Anterior cingulate cortex (tissue), 58 donors: ENCODE measurements at places on chromosomes 1 and 21.
A peak's percentile ranks its signal among the peaks of the same experiment; 100 is the strongest.

- DNase-seq, result no peak
Observed at GRCh38 chr1:91510754-91511153, 10.1 kb downstream of the CDC7 start.

DNA sequence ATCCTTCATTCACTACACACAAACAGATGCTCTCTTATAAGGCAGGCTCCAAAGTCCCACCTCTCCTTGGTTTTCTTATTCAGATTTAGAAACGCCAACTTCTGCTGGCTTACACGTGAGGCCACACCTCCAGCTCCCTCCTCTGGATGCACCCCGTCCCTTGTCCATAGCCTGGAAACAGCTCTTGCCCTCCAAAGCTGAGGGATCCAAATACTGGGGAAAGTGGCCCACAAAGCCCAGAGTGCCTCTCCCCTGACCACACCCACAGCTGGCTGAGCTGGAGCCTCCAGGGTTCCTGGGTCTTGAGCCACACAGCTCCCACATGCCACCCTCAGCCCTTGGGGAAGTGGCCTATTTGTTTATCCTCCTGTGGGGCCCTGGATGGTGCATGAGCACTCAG is 4.5 kb downstream of the LAD1 start:
- DNase-seq, result no peak

DNA sequence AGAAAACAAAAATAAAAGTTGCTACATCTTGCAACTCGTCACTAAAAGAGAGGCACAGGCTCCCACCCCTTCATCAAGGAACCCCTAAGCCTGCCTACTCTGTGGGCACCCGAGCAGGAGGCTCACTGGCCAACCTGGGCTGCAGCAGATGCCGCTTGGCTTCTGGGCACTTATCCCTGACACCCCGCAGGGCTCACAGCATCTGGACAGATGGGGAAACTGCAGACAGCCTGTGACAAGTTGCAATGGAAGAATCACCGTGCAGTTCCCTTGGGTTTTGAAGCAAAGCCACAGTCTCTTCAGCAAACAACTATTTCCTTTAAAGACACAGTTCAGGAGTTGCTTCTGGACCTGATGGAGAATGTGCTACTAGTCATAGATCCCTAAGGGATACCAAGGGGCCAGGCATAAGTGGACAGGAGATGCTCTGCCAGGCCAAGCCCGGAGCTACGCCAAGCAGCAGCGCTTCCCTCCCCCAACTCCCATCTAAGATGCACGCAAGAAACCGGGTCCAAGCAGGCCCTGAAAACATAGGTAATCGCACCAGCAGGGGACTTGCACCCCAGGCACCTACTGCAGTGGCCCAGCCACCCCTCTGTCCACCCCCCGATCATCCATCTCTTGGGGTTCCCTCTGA is 170.6 kb downstream of the NPHP4 start:
- DNase-seq, result no peak

- DNase-seq, result no peak
Observed at GRCh38 chr1:38203441-38203840, 156.8 kb upstream of the POU3F1 start.

DNA sequence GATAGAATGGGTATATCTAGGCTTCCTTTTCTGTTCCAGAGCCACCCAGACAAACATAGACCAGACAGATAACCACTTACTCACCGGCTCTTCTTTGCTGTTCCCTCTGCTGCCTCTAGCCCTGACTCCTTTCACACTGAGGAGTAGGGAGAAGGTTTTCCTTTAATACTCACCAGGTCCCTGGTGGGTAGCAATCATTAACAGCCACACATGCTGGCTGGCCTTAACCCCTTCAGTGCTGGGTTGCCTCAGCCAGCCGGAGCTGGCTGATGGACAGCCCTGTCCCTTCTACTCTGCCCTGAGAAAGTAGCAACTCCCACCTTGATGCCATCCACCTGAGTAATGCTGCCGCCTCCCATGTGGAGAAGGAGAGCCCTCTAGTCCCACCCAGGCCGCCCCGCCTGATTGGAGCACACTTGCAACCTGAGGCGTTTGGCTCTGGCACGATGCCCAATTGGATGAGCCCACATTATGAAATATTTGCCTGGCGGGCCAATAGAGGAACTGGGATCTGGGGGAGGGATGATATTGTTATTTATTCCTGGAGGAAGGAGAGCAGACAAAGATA is 71.6 kb downstream of the PLEKHA6 start:
- no peak for DNase-seq

DNA sequence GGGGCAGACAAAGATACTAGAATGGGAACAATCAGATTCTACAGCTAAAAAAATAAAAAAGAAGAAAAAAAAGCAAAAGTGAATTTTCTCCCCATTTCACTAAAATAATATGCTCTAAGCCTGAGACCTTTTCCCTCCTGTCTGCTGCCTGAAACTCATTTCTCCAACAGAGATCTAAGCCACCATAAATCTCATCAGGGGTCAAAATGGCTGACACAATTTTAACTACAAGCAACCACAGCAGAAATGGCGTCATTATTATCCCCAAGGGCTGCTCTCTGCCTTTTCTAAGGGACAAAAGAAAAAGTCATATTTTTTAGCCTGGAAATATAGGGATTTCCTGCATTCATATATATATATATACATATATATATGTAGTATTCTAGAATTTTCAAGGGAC is 183.7 kb upstream of the CAMK1G start:
- DNase-seq, result no peak

DNA sequence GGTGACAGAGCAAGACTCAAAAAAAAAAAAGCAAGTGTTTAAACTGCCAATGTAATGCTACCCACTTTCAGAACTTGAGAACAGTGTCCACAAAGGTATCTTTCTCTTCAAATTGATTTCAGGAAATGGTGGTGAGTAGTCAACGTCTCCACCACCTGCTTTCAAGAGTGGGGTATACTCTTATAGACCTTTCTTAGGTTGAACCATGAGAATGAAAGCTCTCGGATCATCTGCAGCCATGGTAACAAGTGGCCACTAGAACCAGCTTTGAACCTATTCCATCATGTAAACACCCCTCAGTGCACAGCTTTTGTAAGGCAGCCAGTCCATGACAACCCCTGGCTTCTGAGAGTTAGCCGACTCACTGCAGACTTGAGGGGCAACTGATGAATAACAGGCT is 107.4 kb downstream of the NTPCR start:
- no peak for DNase-seq

DNA sequence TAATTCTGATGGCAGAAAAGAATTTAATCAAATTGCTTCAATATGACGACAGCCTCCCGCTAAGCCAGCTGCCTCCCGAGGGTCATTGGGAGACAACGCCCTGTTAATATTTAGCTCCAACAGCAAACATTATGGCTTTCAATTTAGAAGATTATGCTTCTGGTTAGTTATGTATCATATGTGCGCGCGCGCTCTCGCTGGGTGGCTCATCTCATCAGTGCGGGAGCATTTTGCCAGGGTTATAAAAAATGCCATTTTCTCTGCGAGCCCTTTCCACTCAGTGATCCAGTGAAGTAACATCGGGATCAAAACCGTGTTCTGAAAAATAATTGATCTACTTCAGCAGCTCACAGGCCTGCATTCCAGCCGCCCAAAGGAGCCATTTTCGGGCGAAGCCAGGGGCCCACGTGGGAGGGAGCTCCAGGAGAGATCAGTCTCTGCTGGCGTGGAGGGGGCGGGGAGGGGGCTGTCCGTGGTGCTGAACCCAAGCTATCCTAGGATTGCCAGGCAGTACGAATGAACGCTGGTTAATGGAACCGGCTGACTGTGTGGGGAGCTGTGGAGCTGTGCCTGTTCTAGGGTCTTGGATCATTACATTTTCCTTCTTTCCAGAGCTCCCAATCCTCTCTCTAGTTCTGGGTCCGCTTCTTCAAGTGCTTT is 219.1 kb upstream of the ZC3H12A start:
- peak; percentile 31 for DNase-seq

- DNase-seq, result no peak
Observed at GRCh38 chr1:151811181-151811580, 6.0 kb upstream of the LINGO4 start.

- DNase-seq, result no peak
Observed at GRCh38 chr1:156906206-156906906, 12.8 kb downstream of the PEAR1 start.

GRCh38 chr1:42735477-42736105 is 4.4 kb downstream of the CLDN19 start:
- no peak for DNase-seq

GRCh38 chr1:53693773-53694717 is 44.9 kb downstream of the GLIS1 start:
- no peak for DNase-seq

DNA sequence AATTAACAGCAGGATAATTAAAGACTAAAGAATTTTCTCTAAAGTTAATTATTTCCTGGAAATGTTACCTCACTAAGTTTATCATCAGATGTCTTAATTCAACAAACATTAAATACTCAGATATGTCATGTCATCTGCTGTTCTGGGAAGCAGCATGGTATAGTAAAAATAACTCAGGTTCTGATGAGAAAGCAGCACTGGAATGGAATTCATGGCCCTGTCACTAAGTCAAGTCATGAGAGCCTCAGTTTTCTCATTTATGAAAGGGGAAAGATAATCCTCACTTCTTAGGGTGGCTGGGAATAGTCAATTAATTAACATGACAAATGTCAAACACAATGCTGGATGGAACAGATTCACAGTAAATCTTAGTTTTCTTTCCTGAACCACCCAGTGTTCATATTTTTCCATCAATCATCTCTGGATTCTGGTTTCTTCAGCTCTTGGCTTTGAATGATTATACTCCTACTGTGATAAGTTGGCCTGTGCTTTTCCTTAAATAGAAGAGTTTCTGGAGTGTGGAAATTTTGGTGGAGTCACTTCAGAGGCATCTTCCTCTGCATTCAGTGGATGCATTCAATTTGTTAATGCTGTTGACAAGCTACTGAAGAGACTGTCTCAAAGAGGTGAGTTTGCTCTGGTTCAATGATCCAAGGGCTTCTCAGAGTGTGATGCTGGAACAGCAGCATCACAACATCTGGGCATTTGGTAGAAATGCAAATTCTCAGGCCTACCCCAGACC is 319.4 kb downstream of the KCNH1 start:
- no peak for DNase-seq

GRCh38 chr1:18731148-18731547 is 100.5 kb downstream of the PAX7 start:
- DNase-seq, result no peak

- peak; percentile 80 for DNase-seq
Observed at GRCh38 chr1:231187571-231187970, 25.7 kb downstream of the TRIM67 start.

DNA sequence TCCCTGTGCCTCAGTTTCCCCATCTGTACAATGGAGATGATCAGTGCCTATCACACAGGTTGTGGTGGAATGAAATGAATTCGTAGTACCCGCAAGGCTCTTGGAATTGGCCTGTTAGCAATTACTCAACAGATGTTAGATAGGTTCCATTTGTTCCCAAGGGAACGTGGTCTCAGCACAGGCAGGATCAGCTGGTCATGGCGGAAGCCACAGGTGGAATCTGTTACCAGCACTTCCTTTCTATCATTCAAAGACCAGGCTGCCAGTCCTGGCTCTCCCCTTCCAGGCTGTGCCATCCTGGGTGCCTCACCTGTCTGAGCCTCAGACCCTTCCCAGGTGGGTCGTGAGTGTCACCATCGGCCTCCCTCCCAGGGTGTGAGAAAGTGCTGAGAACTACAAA is 61.5 kb downstream of the FBXO2 start:
- DNase-seq, result no peak

DNA sequence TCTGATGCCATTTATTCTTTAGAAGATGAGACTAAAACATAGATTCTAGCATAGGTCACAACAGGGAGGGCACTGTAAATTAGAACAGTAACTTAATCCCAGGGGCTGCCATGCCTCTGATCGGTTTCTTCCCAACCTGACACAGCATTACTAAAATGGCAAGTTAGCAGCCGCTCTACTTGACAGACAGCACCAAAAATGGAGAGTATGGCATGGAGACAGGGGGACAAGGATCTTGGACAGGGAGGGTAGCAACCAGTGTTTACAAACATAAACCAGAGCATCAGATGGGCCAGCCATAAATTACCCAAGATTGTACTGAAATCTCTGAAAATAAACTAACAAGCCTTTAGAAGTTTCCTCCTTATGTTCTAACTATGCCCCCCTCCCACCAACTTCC is 5.9 kb downstream of the DUSP10 start:
- no peak for DNase-seq

GRCh38 chr1:198187973-198188588 is 31.3 kb downstream of the NEK7 start:
- DNase-seq, result no peak

DNA sequence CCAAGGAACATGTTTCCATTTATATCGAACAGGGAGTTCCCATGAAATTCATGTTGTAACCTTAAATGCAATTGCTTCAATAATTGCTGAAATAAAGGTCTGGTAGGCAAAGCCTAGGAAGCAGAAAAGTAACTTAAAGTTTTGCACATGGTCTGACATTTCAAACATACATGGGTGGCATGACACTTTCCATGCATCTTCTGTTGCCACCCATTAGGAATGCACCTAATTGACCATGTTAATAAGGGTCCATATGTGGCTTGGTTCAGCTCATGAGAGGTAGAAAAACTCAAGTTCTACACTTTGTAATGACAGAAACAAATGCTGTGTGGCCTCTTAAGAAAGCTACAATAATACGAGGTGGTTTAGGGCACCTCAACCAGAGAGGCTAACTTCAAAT is 72.0 kb upstream of the GORAB start:
- no peak for DNase-seq

DNA sequence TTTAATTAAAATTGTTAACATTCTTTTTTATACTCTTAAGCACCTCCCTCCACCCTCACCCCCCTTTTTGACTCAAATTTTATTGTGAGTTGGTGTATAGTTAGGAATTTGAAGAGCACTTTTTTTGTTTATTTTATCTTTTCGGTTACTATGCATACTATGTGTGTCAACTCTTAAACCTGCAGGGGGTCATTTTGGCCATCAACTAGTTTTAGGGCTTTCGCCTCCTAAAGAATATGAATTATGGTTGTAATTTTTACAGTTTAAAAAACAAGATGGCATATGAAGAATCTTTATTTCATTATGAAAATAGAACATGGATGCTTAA is 9.7 kb downstream of the BACH1 start:
- DNase-seq, result no peak

GRCh38 chr21:35512346-35512745 is 463.2 kb upstream of the RUNX1 start:
- no peak for DNase-seq

GRCh38 chr1:15826810-15827507 is 19.5 kb upstream of the UQCRHL start:
- DNase-seq, result no peak

- DNase-seq, result no peak
Observed at GRCh38 chr1:50292276-50292675, 131.0 kb downstream of the DMRTA2 start.

- DNase-seq, result no peak
Observed at GRCh38 chr1:16076865-16077238, 3.4 kb upstream of the FAM131C start.

DNA sequence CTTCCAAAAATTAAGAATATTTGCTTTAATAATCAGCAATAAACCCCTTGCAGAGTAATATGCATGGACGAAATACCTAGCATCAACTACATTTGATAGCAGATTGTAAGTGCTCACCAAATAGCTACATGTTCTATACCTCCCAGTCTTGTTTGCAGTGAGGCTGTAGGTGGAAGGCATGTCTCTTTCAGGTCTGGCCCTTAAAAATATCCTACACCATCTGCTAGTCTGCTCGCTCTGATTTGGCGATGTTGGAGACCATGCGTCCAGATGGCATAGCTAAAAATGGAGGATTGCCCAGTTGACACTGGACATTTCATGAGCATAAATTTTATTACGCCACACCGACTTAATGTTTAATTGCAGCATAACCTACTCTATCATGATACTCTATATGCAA is 47.1 kb downstream of the SSX2IP start:
- no peak for DNase-seq
